ENCODE measurements at places on chromosomes 7 and 10. TPM values are rescaled to one million over a fixed set of nuclear protein-coding genes. Genes with fewer than 3 reads are reported as not detected.

GRCh38 chr10:27801171-27801785, 55.7 kb upstream of the MKX start:
- DNase-seq: no peak

DNA sequence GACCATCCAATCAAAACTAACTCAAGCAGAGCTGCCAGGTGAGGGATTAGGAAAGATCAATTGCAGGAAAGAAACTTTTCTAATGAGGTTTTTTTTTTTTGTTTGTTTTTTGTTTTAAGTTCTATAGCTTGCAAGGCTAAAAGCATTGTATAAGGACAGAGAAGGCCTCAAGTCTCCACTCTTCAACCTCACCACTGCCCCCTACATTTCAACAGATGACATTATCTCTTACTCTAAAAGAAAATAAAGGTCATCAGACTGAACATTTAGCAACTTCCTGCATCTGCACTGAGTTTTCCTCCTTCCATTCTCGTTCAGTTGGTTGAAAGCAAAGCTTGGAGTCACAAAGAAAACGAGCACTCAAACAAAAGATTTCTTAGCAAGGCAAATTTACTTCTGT, 45.2 kb upstream of the EXOC4 start:
- DNase-seq: no peak

DNA sequence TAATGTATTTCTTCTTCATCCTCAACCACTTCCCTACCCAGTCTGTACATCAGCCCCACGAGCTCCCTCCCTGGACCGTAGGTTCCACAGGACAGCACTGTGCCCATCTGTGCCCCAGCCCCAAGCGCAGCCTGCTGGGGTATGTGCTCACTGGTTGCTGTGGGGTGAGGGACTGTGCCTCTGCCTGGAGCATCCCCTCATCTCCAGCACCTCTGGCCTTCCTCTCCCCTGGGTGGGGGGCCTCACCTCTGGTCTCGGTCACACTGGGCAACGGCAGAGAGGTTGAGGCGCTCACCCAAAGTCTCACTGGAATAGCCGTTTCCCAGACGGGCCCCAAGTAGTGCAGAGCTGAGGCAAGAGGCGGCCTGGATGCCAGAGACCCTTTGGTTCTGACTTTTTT, 1.5 kb upstream of the PRKAR1B start:
- DNase-seq: peak; percentile 46

GRCh38 chr7:102985176-102985783, 72.5 kb downstream of the LRRC17 start:
- no peak for DNase-seq

SLC26A3 gene
- total RNA-seq: 13.6 TPM

- DNase-seq: no peak
Measured at GRCh38 chr7:149559711-149560110, 62.1 kb upstream of the ZNF746 start.

AP1S1 gene
- total RNA-seq: 29.6 TPM

GRCh38 chr7:1288390-1288995, 55.8 kb downstream of the UNCX start:
- DNase-seq: no peak

GRCh38 chr7:4631380-4632179, 50.5 kb upstream of the FOXK1 start:
- DNase-seq: peak; percentile 68

- no peak for DNase-seq
Measured at GRCh38 chr7:74479961-74480829, 26.5 kb downstream of the GTF2IRD1 start.

SPAG6 gene
- not detected for total RNA-seq

GRCh38 chr7:127256041-127256725, 3.4 kb upstream of the GRM8 start:
- DNase-seq: no peak

DNA sequence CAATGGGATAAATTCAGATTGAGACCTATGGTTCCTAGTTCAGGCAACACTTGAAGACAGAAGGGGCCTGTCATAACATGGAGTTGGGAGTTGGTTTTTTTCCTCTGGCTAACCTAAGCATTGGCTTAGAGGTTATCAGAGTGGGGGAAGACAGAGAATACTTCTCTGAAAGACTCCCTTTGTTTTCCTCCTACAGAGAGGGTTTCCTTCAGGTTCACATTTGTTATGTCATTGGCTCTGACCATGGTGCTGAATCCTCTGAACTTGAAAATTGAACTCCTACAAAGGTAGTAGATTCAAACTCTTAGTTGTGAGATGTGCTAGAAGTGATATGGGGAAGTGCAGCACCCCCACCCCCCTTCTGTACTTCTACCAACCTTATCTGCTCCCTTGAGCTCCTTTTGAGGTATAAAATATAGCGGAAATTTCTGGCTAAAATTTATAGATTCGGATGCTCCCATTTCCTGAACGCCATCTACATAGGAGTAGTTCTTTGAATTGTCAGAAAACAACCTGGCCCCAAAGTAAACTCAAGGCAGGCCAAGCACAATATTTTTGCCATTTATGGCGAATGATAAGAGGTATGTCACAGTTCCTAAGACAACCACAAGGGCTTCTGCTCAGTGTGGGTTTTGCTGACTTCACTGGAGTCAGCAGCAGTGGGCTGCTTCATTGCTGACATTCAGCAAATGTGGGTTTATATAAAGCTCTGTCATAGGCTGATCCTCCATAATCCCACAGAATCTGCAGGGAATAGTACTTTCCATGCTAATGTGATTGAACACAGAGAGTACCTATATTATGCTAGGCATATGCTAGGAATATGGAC, 131.6 kb upstream of the KLF14 start:
- DNase-seq: no peak

DNA sequence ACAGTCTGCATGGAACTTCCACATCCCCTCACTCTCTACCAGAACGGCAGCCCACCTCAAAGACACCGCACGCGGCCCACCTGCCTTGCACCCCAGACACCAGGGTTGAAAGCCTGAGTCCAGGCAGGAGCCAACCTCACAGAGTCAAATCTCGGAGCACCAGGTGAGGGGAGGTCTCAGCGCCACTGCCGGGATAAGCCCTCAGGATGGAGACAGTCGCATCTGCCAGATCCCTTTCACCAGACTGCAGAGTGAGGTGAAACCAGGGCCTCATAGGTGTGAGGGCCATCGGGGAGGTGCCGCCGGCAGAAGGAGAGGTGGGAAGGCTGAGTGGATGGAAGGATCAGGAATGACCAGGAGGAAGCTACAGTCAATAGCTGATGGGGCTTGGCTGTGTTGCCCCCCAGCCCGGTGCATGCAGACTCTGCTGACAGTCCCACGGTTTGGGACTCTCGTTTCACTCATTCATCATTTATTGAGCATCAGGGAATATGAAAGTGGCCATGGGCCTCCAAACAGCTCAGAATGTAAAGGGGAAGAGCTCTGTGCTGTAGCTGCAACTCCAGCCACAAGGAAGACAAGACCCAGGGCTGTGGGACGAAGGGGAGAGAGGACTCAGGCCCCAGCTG, 315.0 kb downstream of the PTPRN2 start:
- peak; percentile 33 for DNase-seq

KCNMA1 gene
- 13.6 TPM for total RNA-seq

GRCh38 chr10:75407713-75408508, 6.3 kb upstream of the ZNF503 start:
- DNase-seq: no peak

PNLIP gene
- total RNA-seq: not detected

MBL2 gene
- not detected for total RNA-seq

DNA sequence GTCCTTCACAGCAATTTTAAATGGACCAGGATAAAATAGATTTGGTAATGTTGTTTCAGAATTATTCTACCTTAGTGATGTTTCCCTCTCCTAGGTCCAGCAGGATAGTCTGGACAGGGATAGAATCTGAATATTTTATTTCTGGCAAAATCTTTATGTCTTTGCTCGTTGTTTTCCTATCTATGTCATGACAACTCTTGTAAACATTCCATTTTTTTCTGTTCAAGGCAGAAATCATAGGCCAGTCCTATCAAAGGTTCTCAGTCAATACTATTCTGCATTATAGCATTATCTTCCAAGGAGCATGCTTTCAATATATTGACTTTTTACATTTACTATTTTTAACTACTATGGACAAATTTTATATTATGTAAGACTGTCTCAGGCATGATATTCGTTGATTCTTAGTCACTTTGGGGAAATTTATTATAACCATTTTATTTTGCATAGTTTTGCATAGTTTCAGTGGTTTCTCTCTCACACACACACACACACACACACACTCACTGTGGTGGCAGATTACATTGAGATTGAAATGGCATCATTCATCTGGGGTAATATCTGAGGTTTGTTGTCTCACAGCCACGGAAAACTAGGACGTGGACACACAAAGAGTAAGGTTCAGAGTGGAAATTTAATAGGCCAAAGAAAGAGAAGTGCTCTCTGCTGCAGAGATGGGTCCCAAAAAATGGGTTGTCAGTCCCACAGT, 17.2 kb downstream of the TAS2R60 start:
- no peak for DNase-seq

- no peak for DNase-seq
Measured at GRCh38 chr7:20317413-20317812, 13.3 kb upstream of the ITGB8 start.

DNA sequence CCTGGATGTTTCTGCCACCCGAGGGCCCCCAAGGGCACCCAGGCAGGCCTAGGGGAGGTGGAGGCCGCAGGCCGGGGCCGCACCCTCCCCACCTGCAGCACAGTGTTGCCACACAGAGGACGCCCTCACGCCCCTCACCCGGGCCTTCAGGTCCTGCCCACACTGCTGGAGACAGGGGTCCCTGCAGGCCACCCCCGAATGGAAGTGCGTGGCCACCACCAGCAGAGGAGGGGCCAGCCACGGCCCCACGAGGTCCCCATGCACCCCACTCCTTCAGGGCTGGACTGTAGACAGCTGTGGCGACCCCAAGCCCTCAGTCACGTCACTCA, 35.4 kb downstream of the ADAP1 start:
- DNase-seq: no peak

DNA sequence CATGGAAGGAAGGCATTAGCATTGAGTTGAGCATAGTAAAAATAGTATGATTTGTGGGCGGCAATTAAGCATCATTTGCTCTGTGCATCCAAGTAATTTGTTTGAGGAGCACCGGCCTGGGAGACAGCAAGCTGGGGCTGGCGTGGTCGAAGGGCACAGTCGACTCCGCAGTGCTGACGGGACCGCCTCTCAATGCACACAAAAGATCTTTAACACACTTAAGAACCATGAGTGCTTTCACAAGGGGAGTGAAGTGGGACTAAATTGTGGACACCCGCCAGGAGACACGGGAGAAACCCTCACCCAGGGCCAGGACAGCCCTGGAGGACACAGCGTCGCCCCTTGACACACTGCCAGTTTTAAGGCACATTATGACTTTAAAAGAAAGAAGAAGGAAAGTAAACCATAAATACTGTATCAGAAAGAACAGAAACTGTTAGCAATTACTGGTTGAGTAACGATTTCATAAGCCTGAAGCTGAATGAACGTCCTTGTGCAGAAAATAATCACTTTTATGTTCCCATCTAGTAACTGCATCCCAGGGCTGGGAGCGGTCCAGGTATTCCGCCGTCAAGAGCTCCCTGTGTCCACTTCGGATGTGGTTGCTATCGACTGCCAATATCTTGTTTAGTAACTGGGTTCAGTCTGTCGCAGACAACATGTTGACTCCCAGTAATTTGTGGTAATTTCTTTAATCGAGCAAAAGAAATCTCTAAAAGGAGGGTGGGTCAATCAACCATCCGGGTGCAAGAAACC, 102.1 kb downstream of the EBF3 start:
- DNase-seq: no peak

GRCh38 chr10:110395350-110396283, 90.9 kb upstream of the SMNDC1 start:
- peak; percentile 44 for DNase-seq

DRGX gene
- not detected for total RNA-seq

DNA sequence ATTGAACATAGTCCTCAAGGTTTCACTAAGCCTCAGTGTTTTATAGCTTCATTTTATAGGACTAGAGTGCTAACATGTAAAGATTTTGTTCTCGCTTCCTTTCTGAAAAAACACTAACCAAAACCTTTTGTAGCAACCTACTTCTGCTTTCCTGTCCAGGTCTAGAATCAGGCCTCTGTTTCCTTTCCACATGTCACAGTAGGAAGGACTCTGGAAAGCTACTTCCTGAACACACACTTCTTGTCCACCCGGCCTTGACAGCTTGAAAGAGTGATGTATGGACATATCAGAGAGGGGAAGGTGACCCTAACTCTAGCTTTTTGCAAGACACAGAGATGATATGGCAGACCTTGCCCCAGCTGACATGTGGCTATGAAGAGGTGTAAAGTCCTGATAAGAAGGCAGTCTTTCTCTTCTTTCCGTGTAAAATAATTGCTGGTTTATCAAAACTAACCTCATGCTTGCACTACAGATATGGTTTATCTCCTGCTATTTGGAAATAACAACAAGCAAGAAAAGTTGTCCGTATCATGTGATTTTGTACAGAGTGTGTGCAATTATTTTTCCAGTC, 175.4 kb downstream of the SKAP2 start:
- DNase-seq: no peak

DNA sequence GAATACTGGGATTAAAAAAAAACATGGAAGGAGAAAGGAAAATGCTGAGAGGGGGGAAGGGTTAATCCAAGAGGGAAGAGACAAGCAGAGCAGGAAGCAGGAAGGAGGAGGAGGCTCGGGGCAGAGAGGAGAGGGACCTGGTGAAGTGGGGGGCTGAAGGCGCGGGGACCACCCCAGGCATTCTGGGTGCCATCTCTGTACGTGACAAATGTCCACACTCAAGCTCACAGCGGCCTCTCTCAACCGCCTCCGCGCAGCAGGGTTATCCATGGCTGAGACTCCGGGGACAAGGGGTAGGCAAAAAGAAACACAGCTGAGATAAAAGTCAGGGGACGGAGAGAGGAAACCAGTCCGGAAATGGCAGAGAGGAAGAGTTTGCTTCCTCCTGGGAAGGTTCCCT, 33.9 kb downstream of the EN2 start:
- DNase-seq: no peak

DNA sequence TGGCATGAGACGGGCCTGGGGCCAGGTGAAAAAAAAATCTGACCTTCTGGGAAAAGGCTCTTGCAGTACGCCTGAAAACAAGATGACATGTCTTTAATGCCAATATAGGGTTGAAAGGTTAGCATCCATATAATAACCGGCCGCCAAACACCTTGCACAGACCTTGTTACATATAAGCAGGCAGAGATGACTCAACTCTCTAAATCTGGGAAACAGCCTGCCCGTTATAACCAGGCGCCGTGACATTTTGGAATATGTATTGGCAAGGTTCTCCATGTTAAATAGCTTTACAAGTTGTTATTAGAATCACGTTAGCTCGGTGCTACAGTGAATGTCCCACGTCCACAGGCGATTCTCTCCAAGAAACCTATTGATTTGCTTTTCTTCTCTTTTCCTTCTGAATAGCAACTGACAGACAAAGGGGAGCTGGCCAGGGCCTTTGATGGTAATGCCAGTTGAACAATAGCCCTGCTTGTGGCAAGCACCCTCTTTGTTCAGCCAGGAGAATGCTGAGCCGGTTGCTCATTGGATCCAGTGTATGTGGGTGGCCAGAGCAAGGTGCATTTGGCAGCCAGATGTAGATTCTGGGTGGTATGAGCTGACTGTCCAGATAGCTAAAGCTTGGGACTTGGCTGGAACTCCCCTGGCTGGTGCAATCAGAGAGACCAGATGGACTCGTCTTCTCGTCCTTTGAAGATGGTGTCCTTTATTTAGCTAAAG, 80.1 kb upstream of the AUTS2 start:
- DNase-seq: no peak

GRCh38 chr7:13532028-13532753, 457.3 kb downstream of the ETV1 start:
- DNase-seq: no peak
